ENCODE measurements at places on chromosomes 13 and 19.

DNA sequence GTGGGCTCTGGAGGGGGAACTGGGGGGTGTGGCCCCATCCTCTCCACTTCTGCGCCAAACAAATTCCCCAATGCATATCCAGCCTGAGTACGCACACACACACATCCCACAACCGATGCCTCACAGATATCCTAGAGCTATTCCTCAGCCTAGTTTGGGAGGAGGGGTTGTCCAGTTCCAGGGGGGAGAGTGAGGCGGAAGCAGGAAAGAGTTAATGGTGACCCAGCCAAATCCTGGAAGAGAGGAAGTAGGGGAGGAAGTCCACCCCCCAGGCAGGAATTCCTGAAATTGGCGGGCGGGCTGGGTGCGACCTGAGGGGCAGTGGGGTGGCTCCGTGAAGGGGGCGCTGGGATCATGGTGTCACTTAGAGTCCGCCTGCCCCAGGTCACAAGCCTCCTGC lies 897 bp downstream of the GPR4 start:
- no peak for DNase-seq

DNA sequence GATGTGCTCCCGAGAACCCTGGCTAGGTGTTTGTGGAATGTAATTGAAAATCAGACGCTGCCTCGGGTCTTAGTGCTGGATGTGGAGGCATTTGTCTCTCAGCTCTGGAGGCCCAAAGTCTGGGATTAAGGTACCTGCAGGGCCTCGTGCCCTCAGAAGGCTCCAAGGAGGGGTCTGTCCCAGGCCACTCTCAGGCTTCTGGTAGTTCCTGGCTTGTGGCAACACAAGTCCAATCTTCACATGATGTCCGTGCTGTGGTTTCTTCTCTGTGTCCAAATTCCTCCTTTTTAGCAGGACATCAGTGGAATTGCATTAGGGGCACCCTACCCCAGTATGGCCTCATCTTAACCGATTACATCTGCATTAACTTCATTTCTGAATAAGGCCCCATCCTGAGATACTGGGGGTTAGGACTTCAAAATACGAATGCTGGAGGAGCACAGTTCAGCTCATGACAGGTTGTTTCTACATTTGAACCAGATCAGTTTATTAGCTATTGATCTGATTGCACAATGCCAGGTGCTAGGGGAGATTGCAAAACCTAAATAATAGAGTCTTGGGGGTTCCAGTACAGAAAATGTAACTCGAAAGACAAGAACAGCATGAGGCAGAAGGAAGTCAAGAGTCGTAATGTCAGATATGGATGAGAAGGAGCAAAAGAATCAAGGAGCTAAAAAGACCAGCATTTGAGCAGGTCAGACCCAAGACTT lies 3.9 kb downstream of the ARHGEF7 start:
- DNase-seq, result no peak

DNA sequence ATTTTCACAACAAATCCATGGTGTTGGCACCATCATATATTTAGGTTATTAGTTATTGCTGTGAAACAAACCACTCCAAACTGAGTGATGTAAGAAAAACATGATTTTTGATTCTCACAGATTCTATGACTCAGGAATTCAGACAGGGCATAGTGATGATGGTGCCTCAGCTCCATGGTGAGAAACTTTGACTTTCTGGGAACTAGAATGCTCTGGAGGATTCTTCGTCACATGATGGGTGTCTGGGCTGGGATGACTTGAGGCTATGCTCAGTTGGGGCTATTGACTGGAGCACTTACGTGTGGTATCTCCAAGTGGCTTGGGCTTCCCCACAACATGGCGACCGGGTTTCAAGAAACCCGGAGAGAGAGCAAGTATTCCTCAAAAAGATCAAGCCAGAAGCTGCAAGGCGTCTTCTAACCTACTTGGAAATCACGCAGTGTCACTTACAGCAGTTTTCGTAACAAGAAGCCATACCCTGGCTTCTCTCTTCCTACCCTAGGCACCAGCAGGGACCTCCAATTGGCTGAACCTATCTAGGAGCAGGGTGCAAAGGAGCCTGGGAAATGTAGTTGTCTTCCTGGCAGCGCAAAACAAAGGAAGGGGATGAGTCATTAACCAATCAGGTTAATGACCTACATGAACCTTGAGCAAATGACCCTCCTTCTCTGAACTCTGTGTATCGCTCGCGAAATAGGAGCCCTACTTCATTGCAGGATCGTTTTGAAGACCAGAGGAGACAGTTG lies 22.4 kb downstream of the VAV1 start:
- no peak for DNase-seq

GRCh38 chr19:2475018-2475701 lies 767 bp upstream of the GADD45B start:
- DNase-seq, result peak; percentile 26

- DNase-seq, result no peak
Measured at GRCh38 chr19:15022752-15023151, 26.5 kb upstream of the CASP14 start.

Measured in activated T-helper 1 cell treated with Interleukin-2 at 50 U/mL for 16 hours (primary cell).